ENCODE measurements at places on chromosomes 6 and 20.

GRCh38 chr6:47160702-47161101 is 118.6 kb upstream of the ADGRF1 start:
- DNase-seq = no peak

- DNase-seq = no peak
Measured at GRCh38 chr6:31799781-31800180, 4.2 kb upstream of the VARS1 start.

- DNase-seq = no peak
Measured at GRCh38 chr6:25017486-25017885, 81.7 kb upstream of the RIPOR2 start.

DNA sequence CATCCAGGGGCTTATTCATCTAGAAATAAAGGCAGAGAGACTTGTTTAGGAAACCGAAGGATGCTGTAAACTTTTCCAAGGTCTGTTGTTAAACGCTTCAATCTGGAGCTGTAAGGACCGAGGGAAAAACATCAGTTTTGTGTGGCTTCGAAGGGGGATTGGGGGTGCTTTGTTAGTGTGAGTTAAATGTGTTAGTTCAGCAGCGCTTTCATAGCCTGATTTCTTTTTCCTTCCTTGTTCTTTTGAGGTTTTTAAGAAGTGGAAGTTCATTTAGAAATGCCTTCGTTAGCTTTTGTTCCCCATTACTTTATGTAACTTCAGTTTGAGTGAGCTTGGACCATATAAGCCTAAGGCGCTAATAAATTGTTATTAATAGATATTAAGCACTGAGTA is 1.5 kb downstream of the ANKS1A start:
- DNase-seq = no peak

GRCh38 chr6:169243661-169244060 is 10.0 kb downstream of the THBS2 start:
- no peak for DNase-seq

DNA sequence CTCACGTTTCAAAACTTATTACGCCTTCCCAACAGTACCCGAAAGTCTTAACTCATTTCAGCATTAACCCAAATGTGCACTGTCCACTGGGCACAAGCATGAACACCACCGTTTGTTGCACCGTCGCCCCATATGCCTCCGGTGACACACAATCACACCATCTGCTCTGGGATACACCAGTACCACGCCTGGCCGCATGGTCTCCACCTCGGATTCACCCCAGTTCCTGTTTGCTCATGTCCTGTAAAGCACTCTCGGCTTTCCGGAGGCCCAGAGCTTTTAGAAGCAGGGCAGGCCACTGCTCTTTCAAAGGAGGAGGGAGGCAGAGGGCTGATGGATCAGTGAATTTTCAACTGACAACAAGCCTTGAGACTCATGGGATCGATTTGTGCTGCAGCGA is 1570.0 kb upstream of the DEFB115 start:
- no peak for DNase-seq

DNA sequence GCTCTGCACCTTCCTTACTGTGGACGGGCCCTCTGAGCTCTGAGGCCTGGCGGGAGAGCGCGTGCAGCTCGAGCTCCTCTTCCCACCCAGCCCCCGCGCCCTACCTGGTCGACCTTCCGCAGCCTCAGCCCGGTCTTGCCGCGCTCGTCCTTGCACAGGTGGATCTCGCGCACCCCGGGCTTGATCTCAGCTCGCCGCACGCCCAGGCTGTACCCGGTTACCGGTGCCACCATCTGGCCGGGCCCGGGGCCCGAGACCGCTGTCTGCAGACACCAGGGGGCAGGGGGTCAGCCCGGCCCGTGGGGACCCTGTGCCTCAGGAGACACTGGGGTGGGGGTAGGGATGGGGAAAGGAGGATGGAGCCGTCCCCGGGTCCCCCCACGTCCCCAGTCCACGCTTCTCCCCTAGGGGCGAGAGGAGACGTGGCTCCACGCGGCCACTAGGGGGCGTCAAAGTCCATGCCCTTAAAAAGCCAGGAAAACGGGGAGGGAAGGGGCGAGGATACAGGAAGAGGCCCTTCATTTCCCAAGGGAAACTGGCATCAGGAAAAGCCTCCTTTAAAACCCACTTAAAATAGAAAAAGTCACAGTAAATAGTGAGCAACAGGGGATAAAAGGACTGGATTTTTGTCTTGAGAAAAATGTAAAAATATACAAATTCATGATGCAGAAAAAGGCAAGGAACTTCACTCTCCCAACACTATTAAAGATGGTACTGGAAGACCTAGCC is 15.5 kb downstream of the SDCBP2 start:
- peak; percentile 30 for DNase-seq

DNA sequence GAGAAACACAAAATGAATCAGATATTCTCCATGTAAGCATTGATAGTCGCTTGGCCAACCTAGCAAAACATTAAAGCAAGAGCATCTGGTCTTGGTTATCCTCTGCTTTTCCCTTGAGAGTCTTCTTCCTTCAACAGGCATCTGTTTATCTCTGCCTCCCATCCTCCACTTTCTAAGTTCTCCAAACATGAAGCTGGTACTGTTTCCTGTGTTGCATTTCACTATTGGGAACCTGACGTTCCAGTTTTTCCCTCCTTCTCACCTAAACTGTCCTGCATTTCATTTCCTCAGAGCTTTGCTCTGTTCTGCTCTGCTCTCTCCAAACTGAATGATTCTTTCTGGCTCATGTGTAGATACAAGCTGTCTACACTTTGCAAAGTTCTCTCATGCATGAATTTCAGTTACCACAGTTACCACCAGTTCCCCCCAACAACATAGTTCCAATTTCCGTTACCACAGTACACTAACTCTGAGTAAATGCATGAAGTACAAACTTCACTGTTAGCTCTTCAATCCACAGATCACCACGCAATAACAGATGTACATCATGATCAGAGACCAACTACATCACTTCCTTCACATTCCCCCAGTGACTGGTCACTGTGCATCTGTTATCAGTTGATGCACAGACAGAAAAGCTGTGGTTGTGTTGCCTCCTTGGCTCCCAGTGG is 86.7 kb upstream of the F13A1 start:
- no peak for DNase-seq

DNA sequence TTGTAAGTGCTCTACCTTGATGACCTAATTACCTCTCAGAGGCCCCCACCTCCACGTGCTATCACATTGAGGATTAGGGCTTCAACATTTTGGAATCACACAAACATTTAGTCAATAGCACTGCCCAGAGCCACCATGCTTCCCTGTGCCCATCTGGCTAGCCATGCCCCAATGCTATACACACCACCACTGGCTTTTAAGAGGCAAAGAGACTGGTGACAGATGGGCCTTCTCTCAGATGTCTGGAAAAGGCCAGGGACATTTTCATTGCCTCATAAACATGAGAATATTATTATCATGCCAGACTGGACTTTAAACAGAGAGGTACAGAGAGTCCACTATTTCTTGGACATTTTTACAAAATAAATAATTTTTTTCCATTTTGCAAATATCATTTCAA is 29.8 kb downstream of the TRMT6 start:
- no peak for DNase-seq

DNA sequence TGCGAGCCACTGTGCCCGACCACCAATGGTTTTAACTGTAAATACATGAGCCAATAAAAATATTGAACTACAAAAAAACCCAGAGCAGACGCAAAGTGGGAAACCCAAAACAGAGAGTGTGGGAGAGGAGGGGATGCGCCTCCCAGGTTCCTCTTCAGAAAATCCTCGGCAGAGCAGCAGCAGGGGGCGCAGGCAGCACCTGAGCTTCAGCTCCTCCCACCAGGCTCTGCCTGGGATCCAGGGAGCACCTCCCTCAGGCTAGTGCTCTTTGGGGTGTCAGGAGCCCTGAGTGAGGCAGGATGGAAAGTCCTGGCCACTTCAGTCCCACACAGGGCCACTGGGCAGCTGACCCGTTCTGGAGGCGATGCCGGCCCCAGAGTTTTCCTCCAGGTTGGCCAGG is 536.9 kb upstream of the CDH4 start:
- DNase-seq = no peak

DNA sequence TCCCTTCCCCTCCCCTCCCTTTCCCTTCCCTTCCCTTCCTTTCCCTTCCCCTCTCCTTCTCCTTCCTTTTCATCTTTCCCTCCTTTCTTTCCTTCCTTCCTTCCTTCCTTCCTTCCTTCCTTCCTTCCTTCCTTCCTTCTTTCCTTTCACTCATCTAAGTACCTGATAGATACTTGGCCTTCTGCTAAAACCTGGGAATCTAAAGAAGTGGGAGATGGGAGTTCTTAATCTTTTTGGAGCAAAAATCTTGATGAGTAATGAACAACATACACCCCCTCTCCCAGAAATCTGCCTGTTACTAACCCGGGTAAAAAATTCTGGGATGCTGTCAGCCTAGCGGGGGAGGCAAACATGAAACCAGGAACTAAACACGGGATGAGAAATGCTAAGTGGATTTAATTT is 100.7 kb downstream of the VEGFA start:
- DNase-seq = no peak

- no peak for DNase-seq
Measured at GRCh38 chr6:118288355-118289124, 259.6 kb upstream of the PLN start.

DNA sequence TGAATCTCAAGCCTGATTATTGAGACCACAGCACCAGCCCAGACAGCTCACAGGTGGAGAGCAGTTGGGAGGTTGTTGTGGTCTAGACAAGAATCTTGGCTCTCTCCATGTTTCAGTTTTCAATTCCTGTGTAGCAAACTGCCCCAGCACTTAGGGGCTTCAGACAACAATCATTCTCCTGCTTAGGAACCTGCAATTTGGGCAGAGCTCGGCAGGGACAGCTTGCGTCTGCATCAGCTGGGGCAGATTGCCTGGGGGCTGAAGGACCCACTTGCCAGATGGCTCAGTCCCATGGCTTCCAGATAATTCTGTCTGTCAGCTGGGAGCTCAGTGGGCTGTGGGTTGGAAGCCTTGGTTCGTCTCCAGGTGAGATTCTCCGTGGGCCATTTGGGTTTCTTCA is 6.9 kb downstream of the TGM6 start:
- DNase-seq = no peak

DNA sequence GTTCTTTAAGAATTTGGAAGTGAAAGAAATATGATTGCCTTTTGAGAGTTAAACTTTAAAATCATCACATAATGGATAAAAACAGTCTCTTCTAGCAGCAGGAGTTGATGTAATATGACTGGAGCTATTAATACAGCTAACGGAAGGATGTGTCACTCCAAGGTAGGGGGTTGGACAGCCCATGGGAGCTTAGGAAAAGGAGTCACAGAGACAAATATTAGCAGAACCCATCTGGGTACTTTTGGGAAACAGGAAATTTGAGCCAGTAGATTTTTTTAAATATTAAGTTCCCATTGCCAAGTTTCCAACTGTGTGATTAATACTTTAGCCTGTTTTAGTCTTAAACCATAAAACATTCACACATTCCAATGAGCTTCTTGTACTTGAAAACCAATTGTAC is 164.7 kb upstream of the RIMS1 start:
- no peak for DNase-seq

DNA sequence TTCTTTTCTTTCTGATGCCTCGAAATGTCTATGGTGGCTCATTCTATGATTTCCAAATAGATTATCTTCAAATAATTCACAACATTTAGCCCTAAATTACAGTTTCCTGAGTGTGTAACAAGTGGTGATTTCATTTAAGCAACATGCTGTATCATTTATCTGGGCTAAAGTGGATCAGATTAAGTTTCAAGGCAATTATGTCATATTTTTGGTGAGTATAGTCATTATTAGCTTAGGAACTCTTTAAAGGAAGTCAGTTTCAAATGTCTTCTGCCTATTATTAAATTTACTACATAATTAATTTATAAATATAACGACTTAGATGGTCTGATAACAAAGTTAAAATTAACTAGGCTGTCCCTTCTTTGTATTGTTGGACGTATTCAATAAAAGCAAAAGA is 847.9 kb upstream of the FLRT3 start:
- DNase-seq = no peak

GRCh38 chr6:128860782-128861181 is 22.2 kb upstream of the LAMA2 start:
- DNase-seq = no peak

DNA sequence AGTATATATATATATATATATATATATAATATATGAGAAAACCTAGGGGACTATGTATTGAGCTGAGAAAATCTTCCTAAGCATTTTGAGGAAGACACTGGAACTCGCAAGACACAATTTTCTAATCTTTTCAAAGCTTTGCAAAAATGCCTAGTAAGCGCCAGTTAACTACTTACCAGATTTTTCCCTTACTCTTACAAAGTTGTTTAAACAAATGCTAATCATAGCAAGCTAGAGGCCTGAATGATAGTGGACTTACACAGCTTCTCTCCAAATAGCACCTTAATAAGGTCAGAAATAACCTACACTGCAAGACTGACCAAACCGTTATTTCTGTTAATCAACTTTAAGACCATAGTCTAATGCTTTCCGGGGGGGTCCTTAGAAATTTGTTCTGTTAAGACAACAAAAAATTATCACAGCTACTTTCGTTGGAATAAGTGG is 56.1 kb upstream of the HFE start:
- DNase-seq = no peak

GRCh38 chr20:57662456-57663240 is 42.4 kb upstream of the ZBP1 start:
- no peak for DNase-seq

DNA sequence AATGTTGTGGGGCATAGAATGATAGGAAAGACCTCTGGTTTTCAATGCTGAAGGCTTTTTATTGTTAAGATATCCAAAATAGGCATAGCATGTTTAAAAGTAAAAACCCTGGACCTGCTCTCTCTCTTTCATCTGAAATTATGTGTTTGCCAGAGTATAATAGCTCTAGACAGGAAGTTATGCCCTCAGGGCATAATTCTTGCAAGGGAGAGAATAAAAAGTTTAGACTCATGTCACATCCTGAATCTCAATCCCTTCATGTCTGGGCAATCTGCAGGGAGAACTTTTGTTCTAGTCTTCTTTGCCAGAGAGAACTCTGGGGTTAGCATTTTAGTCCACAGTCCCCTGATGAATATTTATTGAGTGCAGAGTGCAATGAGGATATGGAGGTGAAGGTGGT is 297.3 kb upstream of the FLRT3 start:
- no peak for DNase-seq

DNA sequence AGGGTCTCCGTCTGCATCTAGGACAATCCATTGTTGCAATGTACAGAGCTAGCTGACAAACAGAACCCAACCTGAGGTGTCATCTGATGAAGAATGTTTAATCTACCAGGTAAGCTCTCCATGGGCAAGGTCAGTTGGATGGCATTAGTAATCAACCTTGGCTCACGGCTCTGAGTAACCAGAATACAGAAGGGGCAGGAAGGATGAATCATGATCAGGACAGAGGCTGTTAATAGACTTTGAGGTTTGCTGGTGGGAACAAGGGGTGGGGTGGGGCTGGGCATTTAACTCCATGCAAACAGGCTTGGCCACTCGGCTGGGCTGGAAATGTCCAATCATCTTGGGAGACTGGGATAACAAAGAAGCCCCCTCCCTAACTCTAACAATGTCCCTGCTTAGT is 77.1 kb upstream of the MRPS10 start:
- no peak for DNase-seq

DNA sequence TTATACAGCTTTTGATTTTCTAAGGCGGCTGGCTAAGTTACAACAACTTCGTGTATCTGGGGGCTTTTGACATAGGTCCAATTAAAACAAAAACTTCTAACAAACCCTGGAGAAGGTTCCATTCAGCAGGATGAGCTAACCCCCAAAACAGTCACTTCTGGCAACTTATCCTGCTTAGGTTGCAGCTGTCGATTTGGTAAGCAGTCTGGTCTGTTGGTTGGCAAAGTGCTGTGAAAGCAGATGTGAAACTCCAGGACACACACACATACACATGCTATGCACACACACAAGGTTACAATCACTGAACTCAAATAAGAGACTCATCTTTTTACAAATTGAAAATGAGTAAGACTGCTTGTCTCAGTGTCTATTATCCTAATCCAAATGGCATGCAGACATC is 119.0 kb upstream of the STMND1 start:
- DNase-seq = no peak

All from stimulated activated CD4-positive, alpha-beta T cell treated with anti-CD3 and anti-CD28 coated beads, Interleukin-1b, Interleukin-23, amount 100 ng/mL, for 1 hour (primary cell).